ENCODE measurements at places on chromosomes 6 and 20. TPM values are rescaled to one million over a fixed set of nuclear protein-coding genes. Genes with fewer than 3 reads are reported as not detected.

- H3K4me3 ChIP-seq, result no peak overlapping the region
- H3K27me3 ChIP-seq, result no peaks in the 10 kb centered on the region
- H3K4me1 ChIP-seq, result no peaks in the 10 kb centered on the region
- H3K27ac ChIP-seq, result no peak overlapping the region
- no peak for DNase-seq
- H3K36me3 ChIP-seq, result no peaks in the 10 kb centered on the region
These were observed 552.2 kb downstream of the TFAP2A start for GRCh38 chr6:9862603-9863167.

- H3K27me3 ChIP-seq, result no peaks in the 10 kb centered on the region
- DNase-seq, result no peak
- H3K4me1 ChIP-seq, result no peaks in the 10 kb centered on the region
- H3K36me3 ChIP-seq, result no peaks in the 10 kb centered on the region
- no peak overlapping the region for H3K4me3 ChIP-seq
These were observed 21.2 kb downstream of the ROS1 start for GRCh38 chr6:117404548-117404947.

- H3K27me3 ChIP-seq, result no peaks in the 10 kb centered on the region
- H3K27ac ChIP-seq, result no peak overlapping the region
These were observed 40.3 kb upstream of the TBX18 start for GRCh38 chr6:84804720-84805119.

DNA sequence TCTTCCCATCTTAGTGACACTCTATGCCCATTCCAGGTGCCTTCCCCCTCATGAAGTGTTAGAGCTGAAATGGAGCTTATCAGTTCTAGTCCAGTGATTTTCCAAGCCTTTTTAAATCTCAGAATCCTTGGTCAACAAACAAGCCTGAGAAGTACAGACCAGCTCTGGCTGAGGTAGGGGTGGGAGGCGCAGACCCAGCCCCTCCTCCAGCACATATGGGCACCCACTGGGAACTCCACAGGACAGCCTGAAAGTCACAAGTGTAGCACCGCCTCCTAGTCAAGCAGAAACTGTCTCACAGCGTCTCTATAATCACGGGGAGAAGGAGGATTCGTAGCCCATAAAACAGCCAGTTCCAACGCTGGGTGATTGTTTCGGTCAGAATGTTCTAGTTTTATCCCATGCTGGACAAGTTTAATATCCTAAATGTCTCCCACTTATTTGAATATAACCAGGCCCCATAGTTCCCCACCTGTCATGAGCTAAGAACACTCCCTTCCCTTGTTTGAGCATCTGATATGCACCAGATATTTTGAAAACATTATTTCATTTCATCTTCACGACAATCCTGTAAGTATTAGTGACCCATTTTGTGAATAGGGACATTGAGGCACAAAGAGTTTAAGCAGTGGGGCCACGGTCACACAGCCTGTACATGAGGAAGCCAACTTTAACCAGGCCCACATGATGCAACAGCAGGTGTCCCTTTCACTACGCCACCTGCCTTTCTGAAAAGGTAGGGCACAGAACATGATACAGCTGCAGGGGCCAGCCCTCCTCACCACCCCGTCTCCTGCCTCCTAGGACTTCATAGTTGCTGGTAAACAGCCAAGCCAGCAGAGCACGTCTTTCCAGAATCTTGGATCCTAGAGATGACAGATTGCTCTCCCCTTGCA, 40.1 kb downstream of the TRAF3IP2 start:
- DNase-seq, result no peak
- no peaks in the 10 kb centered on the region for H3K36me3 ChIP-seq
- H3K27ac ChIP-seq, result no peak overlapping the region
- peaks cover 26% of the 10 kb centered on the region for H3K4me1 ChIP-seq

KIF25 gene
- total RNA-seq, result 1.6 TPM

GHRH gene
- not detected for total RNA-seq

DNA sequence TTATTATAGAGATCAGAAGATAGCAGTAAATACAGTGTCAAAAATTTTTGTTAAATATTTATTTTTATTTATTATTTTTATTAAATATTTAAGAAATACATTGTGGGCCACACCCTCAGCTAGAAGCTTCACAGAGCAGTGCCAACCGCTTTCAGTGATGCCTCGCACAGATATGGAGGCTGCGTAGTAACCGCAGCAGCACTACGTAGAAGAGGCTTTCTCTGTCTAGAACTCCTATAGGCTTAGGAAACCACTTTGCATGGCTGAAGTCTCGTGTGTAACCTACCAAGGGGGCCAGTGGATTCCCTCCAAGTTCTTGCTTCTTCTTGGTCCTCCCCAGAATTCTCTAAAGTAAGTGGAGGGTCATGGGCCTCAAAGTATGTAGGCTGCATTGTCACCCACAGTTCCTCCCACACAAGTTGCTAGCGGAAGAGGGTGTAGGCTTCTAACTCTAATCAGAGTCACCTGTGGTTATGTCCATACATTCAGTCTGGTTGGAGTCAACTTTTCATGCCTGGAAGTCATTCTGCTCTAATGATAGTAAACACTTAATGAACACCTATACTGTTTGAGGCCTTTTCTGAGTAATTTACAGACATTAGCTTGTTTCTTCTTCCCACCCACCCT, 285.6 kb downstream of the CDKAL1 start:
- H3K4me1 ChIP-seq, result no peaks in the 10 kb centered on the region
- H3K27ac ChIP-seq, result no peak overlapping the region
- no peak overlapping the region for H3K4me3 ChIP-seq
- H3K36me3 ChIP-seq, result no peaks in the 10 kb centered on the region
- no peaks in the 10 kb centered on the region for H3K27me3 ChIP-seq

RBM24 gene
- 9.1 TPM for total RNA-seq

GRCh38 chr6:15481390-15482291, 181.2 kb downstream of the DTNBP1 start:
- H3K4me1 ChIP-seq, result peaks cover 3% of the 10 kb centered on the region
- H3K36me3 ChIP-seq, result no peaks in the 10 kb centered on the region
- DNase-seq, result peak; percentile 11
- H3K27ac ChIP-seq, result no peak overlapping the region
- H3K4me3 ChIP-seq, result no peak overlapping the region

DNA sequence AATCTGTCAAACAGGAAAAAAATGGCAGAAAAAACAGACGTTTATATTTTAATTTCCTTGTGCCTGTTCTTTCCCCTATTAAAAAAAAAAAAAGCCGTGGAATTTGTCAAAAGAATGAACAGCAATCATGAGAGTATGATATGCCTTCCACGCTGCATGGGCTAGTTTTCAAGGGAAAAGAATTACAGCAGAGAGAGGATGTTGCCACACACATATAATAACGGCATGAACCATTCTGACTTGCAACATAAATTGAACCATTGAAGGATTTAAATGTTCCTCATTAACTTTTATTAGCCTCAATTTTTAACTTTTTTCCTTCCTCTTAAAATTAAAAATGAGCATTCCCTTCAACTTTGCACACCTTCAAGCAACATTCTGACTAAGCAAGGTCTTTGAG, 301.8 kb downstream of the FOXC1 start:
- peaks cover 7% of the 10 kb centered on the region for H3K4me1 ChIP-seq
- DNase-seq, result no peak
- H3K27ac ChIP-seq, result no peak overlapping the region
- H3K4me3 ChIP-seq, result no peak overlapping the region
- no peaks in the 10 kb centered on the region for H3K27me3 ChIP-seq

Data from testis (tissue), 5 donors.